Fibroblast of skin of left quadriceps (primary cell): ENCODE measurements at places on chromosomes 2 and 18.
A peak's percentile ranks its signal among the peaks of the same experiment; 100 is the strongest.

DNA sequence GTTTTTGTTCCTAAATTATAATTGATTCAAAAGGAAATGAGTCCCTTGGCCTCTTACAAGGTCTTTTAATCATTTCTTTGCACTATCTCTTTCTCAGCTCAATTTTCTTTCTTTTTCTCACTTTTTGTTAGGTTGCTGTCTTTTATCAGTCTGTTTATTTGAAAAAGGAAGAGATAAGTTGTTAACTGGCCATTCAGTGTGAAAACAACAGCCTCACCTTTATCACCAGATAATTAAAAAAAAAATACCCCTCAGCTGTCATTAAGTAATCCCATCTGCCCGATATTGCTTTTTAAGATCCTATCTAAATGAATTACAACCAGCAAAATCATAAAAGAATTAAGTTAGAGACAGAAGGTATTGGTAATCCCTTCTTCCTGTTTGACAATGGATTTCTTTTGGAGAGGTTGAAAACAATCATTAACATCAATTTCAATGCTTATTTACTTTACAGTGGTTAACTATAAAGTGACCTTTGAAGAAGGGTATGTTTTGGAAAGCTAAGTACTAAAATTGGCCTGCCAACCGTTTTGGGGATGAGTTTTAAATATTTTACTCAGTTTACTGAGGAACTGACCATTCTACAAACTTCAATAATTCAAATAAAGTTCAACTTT is 104.9 kb downstream of the TGIF1 start:
- no peak for DNase-seq

DNA sequence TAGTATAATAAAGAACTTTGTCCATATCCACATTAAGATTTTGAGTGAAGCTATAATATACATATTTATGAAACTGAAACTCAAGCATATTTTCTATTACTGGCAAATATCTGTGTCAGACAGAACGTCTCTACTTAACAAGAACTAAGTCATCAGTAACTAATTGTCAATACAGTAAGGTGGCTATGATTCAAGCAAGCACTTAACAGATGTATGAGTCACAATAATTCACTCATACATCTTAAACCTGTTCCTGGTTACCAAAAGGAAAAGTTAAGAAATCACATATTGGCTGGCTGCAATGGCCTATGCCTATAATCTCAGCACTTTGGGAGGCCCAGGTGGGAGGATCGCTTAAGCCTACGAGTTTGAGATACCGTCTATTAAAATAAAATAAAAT is 96.0 kb downstream of the SOS1 start:
- DNase-seq: no peak

DNA sequence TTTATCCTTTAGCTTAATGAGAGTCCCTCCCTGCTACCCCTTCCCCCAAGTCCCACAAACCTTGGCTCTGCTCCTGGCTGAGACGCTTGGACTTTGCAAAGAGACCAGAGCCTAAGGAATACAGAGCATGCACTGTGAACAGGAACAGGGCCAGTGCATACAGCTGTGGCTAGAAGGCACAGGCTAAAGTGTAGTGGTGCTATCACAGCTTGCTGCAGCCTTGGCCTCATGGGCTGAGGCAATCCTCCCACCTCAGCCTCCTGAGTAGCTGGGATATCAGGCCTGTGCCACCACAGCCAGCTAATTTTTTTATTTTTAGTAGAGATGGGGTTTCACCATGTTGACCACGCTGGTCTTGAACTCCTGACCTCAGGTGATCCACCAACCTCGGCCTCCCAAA is 39.5 kb upstream of the ASXL2 start:
- DNase-seq: no peak

DNA sequence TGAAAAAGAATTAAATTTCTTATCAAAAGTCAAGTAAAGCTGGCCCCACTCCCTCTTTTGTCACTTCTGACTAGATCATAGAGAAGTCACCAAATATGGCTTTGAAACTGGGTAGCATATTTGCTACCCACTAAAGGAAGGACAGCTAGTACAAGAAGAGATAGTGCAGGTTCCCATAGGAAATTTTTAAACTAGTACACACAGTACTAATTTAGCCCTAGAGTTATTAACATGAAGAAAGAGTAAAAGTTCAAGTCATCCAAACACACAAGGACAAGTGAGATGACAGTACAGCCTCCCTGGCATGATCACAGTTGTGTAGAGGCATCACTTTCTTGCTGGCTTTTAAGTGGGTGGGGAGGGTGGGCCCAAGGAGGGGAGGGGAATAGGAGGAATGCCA is 100.9 kb downstream of the IRS1 start:
- DNase-seq: no peak

- DNase-seq: peak; percentile 26
Observed at GRCh38 chr2:60641811-60642788, 88.6 kb upstream of the BCL11A start.

GRCh38 chr2:227848146-227848545 is 23.3 kb upstream of the DAW1 start:
- no peak for DNase-seq

DNA sequence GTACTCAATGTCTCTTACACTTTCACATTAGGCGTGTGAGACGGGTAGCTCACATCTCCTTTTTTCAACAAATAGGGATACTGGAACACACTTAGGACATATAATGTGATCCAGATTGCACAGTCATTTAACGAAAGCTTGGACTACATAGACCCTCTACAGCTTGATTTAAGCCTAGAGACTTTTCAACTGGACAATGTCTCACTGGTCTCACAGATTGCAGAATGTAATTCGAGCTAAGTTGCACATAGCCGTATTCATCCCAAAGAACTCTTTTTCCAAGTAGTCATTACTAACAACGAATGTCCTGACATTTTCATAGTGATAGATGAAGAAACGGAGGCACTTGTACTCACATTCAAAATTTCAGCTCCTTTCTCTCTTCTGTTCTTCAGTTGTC is 612.1 kb downstream of the ZEB2 start:
- peak; percentile 20 for DNase-seq

DNA sequence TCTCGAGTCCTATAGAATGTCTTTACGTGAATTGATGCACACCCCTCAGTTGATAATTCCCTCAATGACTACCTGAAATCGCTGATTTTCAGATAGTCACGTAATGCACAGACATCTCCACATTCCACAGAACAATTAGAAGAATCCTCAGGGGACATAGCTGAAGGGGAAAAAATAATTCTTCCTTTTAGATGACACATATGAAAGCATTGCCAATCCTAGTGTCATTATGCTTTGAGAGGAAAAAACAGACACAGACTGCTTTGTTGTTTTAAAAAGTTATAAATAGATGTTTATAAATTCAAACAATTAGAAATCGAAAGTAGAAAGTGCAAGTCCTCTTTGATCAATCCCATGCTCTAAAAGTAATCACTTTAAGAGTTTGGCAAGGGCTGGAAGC is 100.6 kb upstream of the FN1 start:
- peak; percentile 43 for DNase-seq

DNA sequence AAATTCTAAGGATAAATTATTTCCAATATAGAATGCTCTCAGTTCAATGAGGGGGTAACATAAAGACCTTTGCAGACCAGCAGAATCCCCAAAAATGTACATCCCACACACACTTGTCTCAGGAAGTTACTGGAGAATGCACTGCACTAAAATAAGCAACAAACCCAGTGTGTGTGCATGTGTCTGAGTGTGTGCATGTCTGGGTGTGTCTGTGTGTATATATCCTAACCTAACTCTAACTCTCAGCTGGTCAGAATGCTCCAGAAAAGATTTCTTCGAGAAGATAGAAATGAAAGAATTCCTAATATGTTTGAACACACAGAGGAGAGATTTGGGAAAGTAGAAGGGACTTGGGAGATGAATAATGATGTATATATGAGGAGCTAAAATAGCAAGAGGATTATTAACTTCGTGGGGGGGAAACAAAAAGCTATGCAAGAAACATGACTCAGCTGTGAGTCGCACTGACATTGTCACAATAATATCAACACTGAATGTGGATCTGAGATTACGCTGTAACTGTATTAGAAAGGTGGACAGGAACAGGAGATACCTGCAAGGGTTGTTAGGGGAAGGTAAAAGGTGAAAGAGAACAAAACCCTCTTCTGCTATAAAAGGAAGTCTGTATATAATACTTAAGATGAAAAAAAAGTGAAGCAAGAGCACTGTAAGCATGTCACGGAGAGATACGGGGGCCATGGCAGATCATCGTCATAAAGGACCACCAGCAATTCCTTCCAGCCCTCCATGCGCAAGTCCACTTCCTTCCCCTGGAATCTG is 11.1 kb downstream of the COLEC12 start:
- DNase-seq: peak; percentile 72

GRCh38 chr18:3424280-3424890 is 25.6 kb upstream of the TGIF1 start:
- no peak for DNase-seq

GRCh38 chr18:3889803-3890202 is 439.8 kb downstream of the TGIF1 start:
- DNase-seq: no peak

DNA sequence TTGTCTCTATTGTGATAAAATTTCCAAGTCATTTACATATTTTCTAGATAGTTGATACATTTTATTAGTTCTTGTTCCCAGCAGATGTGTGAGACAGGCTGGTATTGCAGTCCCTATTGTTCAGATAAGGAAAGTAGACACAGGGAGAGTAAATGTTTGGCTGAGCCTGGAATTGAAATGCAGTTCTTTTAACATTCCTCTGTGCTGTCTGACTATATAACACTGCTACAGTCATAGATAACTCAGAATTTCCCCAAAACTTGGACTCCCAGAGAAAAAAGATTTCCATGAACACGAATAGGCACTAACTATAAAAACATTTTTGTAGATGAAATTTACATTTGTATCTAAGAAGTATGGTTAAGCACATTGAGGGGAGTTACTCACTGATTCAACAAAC is 71.4 kb downstream of the PLCL1 start:
- no peak for DNase-seq

- DNase-seq: no peak
Observed at GRCh38 chr2:178825183-178825582, 18.0 kb upstream of the TTN start.

GRCh38 chr2:9809064-9809356 is 34.3 kb upstream of the TAF1B start:
- DNase-seq: no peak

DNA sequence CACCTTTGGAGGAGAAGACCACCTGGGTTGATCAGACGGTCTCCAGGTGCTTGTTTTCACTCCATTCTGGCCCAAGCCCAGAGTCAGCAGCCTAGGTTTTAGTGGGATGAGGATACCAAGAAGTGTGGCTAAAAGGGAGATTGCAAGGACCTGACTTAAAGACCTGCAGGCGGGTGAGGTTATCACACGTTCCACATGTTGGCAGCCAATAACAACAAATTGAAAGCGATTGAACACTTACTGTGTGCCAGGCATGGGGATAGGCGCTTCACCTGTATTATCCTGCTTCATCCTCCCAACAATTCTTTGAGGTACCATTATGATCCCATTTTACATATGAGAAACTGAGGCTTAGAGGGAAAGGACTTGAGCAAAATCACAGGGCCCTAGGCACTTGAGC is 5.0 kb downstream of the ARL4C start:
- no peak for DNase-seq

DNA sequence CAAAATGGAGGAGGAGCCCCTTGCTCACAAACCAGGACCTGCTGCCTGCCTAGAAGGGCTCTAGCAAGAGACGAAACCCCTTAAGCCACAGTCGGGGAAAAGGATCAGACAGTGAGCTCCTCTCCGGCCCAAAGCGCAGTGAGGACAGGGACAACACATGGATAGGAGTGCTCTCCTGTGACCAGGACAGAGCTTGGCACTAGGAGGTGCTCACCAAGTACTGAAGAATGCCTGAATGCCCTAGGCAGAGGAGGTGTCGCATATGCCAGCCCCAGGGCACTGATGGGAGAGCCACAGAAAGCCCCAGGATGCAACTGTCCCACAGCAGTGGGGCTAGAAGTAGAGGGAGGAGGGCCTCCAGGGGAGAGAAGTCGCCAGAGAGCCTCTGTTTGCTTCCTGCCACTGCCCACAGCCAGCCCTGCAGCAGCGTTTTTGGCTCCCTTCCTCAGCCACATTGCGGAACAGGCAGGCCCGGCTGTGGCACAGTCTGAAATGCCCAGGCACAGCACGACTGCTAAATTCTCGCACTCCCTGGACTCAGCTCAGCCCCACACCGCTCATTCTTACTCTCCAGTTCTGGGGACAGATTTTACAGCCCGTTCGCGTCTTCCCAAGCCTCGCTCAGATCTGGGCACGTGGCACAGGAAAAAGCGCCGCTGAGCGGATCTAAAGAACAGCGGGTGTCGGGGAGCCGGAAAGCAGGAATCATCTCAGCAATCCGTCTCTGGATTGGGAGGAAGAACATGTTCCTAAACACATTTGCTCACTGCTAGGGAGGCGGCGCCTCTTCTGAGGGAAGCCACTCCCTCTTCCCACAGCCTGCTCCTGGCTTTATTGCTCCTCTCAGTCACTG is 98.7 kb upstream of the POU3F3 start:
- DNase-seq: no peak

GRCh38 chr18:76613053-76613754 is 118.2 kb upstream of the ZNF516 start:
- no peak for DNase-seq

GRCh38 chr2:27464443-27464842 is 22.3 kb downstream of the KRTCAP3 start:
- no peak for DNase-seq

DNA sequence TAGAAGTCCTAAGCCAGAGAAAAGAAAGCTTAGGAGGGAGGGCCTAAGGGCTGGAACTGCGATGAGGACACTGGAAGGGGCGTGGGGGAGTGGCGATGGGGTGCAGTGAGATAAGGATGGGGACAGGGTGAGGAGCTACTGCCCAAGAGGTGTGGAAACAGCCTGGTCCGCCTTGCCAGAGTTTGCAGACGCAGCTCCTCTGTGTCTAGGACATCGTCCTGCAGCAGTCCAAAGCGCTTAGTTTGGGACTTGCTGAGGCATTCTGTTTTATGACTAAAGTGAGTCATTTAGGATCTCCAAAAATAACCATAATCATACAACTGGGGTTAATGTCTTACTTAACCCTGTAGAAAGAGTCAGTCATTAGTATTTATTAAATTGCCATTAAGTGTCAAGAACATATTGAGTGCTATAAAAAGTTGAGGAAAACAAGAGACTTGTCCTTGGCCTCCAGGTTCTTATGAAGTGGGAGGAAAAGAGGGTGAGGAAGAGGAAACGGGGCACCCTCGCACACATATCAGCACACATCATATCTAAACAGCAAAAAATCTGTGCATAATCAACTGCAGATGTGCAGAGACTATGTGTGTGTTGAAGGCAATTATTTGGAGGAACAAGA is 74.8 kb downstream of the CDK15 start:
- peak; percentile 83 for DNase-seq

DNA sequence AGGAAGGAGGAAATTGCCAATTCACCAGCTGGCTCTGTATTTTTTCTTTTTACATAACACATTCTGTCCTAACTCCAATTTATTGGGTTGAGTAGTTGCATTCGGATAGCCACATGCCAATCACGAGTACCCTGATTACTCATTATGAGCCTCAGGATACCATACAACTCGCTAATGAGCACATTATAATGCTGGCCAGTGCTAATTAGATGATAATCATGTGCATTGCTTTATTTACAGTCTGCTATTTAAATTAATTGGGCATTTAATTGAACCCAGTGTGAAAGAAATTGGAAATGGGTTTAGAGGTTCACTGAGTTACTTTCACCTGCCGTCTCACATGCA is 15.2 kb downstream of the G6PC2 start:
- no peak for DNase-seq
